ENCODE measurements at places on chromosomes 12 and 14.

GRCh38 chr14:90726656-90727055 is 89.6 kb downstream of the TTC7B start:
- peak; percentile 54 for DNase-seq

- DNase-seq: peak; percentile 88
These were observed 58.2 kb upstream of the PYGL start for GRCh38 chr14:51002406-51002999.

GRCh38 chr14:101965181-101965544 is 790 bp downstream of the DYNC1H1 start:
- peak; percentile 19 for DNase-seq

DNA sequence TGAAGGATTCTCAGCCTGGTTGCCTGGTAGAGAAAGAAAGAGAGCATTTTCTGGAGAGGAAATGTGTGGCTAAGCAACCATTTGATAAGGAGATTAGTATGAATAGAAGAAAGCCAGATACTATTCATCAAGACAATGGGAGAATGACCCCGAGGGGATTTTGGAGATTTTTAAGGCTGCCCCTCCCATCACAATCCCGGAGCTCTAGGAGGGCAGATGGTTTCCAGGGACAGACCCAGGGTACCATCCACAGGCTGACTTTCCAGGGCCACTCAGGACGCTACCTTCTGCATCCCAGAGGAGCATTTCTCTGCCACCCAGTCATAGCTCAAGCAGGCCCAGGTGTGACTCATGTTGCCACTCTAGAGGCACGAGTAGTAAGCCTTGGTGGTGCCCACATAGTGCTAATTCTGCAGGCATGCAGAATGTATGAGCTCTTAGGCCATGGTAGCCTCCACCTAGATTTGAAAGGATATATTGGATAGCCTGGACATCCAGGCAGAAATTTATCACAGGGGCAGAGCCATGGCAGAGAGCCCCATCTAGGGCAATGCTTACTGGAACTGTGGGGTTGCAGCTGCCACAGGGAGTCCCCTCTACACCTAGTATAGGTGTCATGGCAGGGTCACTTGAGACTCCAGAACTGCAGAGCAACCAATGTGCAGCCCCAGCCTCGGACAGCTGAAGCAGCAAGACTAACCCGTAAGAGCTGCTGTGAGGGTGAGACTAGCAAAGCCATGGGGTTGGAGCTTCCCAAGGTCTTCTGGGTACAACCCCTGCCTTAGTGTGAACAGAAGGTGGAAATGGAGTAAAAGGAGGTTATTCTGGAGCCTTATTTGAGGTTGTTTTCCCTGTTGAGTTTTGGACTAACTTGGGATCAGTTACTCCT is 366.0 kb downstream of the ZFP36L1 start:
- no peak for DNase-seq

- no peak for DNase-seq
These were observed 1.3 kb downstream of the OTOGL start for GRCh38 chr12:80100591-80100990.

GRCh38 chr14:99541677-99542470 is 60.7 kb downstream of the CCNK start:
- no peak for DNase-seq

DNA sequence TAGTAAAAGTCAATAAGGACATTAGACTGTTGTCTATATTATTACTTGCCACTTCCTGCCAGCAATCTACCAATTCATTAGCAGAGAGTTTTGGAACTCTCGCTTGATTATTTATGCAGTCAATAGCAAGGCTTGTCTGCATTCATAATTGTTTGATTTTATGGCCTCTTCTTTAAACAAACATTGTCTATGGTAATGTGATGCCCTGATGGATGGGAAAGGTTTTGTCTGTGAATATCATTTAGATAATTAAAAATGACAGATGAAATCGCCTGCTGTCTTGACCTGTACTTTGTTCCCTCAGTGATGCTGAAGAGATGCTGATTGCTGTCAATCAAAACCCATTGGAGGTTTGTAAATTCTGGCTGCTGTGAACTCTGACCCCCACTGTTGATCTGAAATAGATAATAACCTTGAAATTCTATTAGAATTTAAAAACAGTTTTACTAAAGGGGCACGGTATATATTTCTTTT is 455.3 kb downstream of the NPAS3 start:
- no peak for DNase-seq

- DNase-seq: no peak
These were observed 15.3 kb upstream of the DGLUCY start for GRCh38 chr14:91098591-91098990.

DNA sequence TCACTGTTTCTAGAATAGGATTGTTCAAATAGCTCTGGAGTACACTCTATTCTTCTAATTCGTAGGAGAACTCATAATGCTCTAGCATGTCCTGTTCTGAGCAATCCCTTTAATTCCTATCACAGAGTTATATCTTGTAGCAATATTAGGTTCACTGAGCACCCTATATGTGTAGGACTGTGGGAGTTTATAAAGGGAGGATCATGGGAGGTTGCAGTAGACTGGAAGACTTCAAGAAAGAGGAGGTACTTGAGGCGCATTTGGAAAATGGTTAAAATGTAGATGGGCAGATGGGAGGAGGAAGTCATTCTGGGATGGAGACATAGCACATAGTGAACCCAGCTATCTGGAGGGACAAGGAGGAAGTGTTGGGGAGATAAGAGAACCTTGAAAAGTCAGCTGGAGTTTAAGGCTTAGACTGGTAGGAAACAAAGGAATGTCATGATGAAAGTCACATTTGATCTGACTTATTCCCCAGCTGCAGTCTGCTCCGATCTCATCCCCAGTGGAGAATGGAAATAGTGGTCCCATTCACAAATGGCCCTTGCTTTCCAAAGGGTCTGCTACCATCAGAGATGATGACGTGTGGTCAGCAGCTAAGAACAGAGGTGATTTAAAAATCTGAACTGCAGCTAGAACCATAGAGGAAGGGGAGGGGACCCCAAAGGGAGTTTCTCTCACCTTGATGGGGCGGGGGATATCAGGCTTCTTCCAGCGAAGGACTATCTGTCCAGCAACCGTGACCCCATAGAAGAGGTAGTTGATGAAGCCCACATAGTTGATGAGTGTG is 10.1 kb upstream of the CEBPE start:
- DNase-seq: no peak

- no peak for DNase-seq
These were observed 613.7 kb downstream of the DIO2 start for GRCh38 chr14:79597566-79597965.

GRCh38 chr14:44979740-44980356 is 17.9 kb downstream of the TOGARAM1 start:
- DNase-seq: no peak

GRCh38 chr12:108839018-108839889 is 18.1 kb downstream of the SSH1 start:
- no peak for DNase-seq

DNA sequence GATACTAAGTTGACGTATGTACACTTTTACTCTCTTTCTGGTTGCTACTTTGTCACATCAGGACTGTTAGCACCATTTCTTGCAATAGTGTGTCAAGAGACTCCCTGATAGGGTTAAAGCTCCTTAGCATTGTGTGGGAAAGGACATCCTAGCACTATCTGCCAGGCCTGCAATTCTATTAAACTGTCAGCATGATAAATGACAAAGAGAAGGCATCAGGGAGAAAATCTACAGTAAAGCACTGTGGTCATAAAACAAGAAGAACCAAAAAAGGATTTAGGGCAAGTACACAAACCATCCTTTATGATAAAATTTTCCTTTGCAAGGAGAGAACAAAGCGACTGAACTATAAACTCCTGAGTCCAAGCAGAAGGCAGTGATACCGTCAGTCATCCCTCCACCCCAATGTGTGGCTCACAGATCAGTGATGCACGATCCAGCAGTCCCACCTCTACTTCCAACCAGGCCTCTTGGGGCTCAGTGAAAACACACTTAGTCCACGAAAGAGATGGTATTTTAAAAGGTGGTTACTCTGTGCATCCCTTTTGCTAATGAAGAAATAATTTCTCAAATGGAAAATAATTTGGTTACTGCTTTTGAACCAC is 31.4 kb upstream of the SLC35F4 start:
- no peak for DNase-seq

DNA sequence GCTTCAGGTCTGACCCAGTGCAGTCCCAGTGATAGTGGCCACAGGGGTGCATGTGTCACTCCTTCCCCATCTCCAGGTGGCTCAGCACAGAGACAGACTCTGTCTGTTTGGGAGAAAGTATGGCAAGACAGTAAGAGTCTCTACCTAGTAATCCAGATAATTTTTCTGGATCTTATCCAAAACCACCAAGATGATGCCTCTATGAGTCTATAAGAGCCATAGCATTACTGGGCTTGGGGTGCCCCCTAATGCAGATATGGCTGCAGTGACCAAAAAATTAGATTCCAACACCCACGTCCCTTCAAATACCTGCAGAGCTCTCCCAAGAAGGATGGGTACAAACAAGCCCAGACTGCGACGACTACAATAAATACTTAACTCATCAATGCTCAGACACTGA is 123.8 kb downstream of the GRIP1 start:
- no peak for DNase-seq

GRCh38 chr14:50577982-50578381 is 18.0 kb downstream of the ATL1 start:
- DNase-seq: no peak
